Adipocyte (in vitro differentiated cells): ENCODE measurements at places on chromosomes 11 and 22.

GRCh38 chr11:47917599-47918369, 62.6 kb upstream of the PTPRJ start:
- peak; percentile 81 for DNase-seq

GRCh38 chr11:86669424-86669823, 3.0 kb downstream of the ME3 start:
- DNase-seq, result no peak

GRCh38 chr11:102494216-102494615, 36.3 kb downstream of the MMP7 start:
- DNase-seq, result no peak

- no peak for DNase-seq
These were observed 32.0 kb upstream of the NUP50 start for GRCh38 chr22:45131749-45132148.

DNA sequence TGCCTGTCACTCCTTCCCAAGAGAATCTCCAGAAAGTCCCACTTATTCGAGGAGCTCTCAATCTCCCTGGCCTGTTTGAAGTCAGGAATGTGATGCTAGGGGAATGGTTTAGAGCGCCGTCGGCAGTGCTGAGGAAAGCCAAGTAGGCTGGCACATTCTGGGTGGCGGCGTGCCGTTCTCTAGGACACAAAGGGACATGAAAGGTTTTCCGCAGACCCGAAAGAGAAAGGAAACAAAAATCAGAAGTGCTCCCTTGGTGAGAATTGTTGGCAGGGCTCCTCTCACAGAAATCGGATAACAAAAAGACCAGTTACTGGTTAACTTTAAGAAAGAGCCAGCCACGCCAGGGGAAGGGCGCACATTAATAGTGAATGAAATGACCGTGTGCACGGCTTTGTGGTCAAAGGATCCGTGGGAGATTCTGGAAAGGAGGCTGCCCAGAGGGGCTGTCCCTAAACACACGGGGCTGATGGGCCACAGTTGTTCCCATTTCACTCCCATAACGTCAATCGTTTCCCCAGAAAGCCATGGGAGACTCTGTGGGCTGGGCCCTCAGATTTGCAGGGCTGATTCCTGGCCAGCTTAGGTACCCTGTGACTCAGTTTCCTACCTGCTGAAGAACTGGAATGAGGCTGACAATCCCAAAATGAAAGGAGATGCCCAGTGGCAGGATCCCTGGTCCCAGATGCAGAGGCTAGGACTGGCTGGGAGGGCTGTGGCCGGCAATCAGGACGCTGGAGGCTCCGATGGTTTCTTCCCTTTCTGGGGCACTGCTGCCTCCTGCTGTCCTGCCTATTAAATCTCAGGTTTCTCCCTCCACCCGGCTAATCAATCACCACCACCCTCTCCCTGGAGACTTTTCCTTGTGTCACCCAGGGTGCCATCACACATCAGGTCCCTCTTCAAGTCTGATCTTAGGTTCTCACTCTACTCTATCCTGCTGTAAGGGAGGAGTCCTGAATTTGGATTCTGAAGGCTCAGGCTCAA, 82.3 kb downstream of the RCN1 start:
- DNase-seq, result peak; percentile 75

DNA sequence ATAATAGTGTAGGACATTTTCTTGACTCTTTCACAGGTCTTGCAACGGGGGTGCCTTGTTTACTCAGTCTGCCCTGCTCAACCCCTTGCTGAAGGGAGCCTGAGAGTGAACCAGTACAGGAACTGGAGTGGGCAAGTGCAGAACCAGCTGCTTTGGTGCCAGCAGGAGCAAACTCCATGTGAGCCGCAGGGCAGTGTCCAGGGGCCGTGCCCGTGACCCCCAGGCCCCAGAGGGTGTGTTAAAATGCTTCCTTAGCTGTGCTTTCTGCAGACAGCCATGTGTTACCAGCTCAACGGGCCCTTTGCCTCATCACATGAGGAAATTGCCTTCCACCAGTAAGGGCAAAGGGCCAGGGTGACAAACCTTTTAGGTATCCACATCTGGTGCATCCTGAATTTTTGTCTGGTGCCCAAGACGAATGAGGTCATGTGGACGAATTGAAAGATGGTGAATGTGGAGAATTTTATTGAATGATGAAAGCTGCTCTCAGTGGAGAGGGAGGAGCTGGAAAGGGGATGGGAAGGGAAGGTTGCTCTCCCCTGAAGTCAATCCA, 53.6 kb upstream of the OR5D13 start:
- no peak for DNase-seq

DNA sequence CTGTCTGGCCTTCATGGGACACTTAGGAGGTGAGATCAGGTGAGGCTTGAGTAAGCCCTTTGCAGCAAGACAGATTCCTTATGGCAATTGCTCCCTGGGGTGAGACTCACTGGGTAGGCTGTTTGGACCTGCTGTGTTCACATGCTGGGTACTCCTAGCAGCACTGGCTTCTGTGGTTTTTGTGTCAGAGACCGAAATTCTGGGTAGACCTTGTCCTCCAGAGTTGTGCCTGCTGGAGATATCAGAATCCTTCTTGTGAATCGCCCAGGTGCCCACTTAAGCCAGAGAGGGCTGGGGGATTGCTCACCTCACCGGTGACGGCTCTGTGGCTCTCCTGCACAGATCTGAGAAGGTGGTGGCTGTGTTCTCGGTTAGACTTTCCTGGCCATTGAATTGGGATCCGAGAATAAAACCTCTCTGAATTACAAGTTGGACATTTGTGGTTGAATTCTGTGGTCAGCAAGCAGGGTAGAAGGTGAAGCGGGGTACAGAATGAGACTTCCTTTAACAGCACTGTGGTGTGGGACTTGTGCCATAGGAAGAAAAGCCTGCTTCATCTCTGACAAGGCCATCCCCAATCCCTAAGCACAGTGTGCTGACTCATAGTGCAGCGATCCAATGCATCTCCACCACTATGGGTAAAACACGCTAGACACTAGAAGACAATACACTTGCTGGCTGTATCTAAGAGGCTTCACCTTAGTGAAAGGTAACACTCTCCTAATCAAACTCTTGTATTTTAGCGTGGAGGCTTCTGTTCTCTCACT, 52.5 kb upstream of the TTC12 start:
- peak; percentile 29 for DNase-seq

DNA sequence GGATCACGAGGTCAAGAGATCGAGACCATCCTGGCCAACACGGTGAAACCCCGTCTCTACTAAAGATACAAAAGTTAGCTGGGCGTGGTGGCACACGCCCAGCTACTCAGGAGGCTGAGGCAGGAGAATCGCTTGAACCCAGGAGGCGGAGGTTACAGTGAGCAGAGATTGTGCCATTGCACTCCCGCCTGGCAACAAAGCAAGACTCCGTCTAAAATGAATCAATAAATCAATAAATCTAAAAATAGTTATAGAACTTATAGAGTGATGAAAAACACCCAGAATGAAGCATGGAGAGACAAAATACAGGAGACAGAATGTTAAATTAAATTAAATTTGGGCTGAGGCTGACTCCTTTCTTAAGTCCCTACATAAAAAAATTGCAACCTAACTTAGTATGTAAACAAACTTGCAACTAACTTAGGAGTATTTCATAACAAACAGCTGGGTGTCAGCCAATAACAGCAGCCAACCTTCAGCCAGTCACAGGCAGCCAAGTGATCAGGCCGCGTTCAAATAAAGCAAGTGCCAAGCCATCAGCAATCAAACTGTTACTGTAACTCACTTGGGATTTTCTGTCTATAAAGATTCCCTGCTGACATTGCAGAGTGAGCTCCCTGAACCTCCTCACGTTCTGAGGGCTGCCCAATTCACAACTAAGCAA, 7.3 kb upstream of the TP53AIP1 start:
- peak; percentile 61 for DNase-seq

DNA sequence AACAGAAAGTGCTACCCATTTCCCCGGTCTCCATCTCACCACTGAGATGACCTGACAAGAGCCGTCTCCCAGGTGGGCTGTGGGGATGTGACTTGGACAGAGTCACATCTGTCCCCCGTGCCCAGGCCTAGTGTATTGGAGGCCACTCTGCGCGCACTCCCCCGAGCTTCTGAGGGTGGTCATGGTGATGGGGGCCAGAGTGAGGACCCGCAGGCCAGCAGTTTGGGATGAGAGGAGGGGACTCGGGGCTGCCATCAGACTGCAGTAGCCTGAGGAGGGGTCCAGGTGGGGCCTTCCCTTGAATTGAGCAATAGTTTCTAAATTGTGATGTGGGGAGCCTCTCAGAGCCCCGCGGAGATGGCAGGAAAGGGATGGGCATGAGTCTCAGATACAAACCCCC, 852.6 kb downstream of the TBC1D22A start:
- DNase-seq, result no peak

- no peak for DNase-seq
These were observed 26.3 kb downstream of the RPS6KA4 start for GRCh38 chr11:64384981-64385944.

GRCh38 chr11:68532727-68533369, 72.3 kb downstream of the PPP6R3 start:
- DNase-seq, result no peak
